ENCODE measurements at places on chromosomes 7 and 10.

GRCh38 chr7:98641646-98642500 is 24.8 kb downstream of the NPTX2 start:
- DNase-seq: no peak

- no peak for DNase-seq
Observed at GRCh38 chr10:30694518-30695228, 65.1 kb upstream of the LYZL2 start.

- peak; percentile 57 for DNase-seq
Observed at GRCh38 chr7:139095194-139095659, 14.3 kb downstream of the ZC3HAV1 start.

DNA sequence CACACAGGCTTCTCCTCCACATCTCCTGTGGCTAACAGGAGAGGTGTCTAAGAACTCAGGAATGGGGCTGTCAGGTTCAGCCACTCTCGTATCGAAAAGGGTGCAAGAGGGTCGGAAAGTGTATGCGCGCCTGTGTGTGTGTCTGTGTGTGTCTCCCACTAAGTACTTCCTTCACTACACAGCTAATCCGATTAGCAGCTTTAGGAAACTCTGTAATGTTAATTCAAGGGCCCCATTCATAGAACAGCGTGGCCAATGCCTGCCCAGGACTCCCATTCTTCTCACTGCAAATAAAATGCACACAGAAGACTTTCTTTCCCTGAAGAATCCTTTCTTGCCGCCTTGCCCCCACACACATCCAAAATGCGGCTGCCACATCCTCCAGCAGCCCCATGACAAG is 39.9 kb downstream of the TLL2 start:
- DNase-seq: no peak

- DNase-seq: no peak
Observed at GRCh38 chr7:88546808-88547207, 212.7 kb upstream of the ZNF804B start.

DNA sequence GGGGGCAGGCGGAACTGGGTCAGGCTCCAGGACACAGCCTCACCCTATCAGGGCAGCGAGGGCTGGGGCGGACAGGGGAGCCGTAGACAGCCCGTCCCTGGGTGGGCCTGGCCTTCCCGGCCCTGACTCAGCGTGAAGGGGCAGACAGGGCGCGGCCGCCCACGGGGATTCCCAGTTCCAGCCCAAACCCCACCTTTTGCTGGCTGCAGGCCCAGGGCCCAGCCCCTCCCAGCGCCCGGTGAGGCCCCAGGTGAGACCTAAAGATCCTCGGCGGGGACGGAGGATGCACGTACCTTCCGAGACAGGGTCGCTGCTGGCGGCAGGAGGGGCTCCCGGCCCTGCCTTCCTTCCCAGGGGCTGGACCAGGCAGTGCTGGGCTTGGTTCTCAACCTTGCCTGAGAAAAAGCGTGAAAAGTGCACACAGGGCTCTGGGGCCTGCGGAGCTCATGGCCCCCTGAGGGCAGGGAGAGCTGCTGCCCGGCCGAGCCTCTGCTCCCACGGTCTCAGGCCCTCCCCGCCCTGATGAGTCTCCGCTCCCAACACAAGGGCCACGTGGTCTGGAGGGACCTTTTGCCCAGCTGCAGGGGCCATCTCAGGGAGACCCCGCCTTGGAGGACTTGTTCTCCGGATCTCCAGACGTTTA is 43.9 kb upstream of the DNAJB6 start:
- no peak for DNase-seq

DNA sequence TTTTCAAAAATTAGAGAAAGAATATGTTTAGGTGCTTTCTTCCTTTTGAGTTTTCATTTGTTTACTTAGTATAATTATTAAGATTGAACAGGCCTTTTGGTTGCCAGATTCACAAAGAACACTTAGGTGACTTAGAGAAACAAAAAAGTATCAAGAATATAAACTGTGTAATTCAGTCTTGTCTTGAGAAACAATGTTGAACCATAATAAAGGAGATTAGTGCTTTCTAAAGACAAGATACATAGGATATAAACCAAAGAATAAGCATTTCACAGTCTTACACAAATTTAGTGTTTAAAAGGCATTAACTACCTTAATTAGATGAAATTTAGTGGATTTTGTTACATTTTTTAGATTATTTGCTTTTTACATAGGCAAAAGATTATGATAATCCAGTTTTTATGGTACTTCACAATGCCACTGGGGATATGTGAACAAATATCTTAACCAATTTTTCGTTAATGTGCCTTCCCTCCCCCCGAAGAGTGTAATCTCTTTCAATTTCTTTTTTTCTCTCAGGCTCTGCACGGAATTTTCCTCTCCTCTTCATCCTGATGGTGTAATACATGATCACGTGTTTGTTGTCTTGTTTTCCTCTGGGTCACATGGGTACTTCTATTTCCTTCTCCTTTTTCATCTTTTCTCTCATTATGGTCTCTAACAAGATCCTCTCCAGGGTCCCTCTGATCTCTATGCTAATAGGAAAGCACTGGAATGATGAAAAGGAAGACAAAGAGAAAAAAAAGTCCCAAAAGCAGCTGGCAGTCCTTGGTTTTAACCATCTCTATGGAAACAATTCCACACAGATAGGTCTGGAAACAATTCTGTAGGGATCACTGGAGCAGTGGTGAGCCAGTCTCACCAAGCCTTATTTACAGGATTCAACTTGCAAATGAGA is 3.7 kb upstream of the HNRNPH3 start:
- no peak for DNase-seq

DNA sequence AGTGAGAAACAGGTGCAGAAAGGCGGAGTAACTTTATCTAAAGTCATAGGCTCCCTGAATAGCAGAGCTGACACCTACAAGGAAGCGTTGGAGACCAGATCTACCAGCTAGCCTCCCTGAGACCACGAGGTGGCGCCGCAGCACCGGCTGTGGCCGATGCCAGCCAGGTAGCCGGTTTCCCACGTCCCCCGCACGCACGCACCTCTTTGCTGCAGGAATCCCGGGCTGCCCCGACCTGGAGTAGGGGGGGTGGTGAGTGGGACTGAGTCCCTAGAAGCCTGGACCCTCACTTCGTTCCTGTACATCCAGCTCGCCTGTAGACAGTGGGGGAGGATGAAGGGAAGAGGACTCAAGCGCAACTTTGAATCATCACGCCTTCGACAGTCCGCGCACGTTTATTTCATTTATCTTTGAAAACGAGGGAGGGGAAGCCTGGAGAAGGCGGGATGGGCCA is 3.7 kb downstream of the ELOVL3 start:
- peak; percentile 80 for DNase-seq

DNA sequence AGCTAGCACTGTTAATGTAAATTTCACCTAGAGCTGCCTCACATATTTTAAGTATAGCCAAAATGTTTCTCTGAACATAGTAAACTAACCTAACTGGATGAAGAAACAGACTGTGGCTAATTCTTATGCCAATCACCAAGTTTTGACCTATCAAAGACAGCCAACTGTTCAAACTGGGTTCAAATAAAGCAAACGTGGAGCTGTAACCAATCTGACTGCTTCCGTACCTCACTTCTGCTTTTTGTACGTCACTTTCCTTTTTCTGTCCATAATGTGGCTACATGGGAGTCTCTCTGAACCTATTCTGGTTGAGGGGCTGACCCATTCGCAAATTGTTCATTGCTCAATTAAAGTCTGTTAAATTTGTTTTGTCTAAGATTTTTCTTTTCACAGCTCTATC is 66.3 kb upstream of the ETV1 start:
- no peak for DNase-seq

GRCh38 chr10:1605121-1605520 is 132.2 kb downstream of the ADARB2 start:
- DNase-seq: no peak

GRCh38 chr10:58840840-58841435 is 328.3 kb downstream of the BICC1 start:
- no peak for DNase-seq

DNA sequence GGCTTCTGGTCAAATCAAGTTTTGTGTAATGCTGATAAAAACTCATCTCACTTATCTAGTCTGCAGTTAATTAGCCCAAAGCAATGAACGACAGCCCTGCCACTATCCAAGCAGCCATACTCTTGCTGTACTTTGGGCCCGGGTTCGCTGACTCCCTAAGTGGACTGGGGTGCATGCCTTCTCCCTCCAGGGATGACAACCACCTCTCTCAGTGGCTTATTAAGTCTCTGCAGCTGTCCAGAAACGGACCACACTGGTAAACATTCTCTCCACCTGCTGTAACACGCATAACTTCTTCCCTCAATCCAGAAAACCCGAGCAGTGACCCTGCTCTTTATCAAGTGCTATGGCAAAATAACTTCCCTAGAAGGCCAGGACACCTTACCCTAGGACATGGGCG is 3.9 kb downstream of the FBXW4 start:
- DNase-seq: no peak

GRCh38 chr7:2002561-2003450 is 229.9 kb downstream of the MAD1L1 start:
- no peak for DNase-seq

- no peak for DNase-seq
Observed at GRCh38 chr10:34723750-34724149, 91.3 kb downstream of the PARD3 start.

- DNase-seq: no peak
Observed at GRCh38 chr10:101859530-101859929, 15.9 kb upstream of the KCNIP2 start.

Data from activated CD4-positive, alpha-beta T cell treated with anti-CD3 and anti-CD28 coated beads, Interleukin-2, amount 50 U/mL, for 24 hours (primary cell).